Stimulated activated CD8-positive, alpha-beta memory T cell treated with anti-CD3 and anti-CD28 coated beads, Interleukin-7, amount 100 ng/mL, for 1 hour (primary cell): ENCODE measurements at places on chromosomes 11 and 22.

DNA sequence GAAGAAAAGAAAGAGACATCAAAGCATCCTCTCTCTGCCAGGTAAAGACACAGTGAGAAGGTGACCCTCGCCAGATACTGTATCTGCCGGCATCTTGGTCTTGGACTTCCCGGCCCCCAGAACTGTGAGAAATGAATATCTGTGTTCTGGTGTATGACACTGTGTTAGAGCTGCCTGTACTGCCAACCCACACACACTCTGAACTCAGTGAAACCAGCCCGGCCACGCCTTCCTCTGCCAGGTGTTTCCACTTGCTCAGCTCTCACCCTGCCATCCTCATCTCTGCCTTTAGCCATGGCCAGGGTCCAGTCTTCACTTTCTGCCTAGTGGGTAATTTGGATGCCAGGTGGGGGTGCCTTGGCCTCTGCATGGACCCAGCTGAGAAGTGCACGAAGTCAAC lies 24.0 kb downstream of the CBX7 start:
- no peak for DNase-seq

GRCh38 chr22:37270928-37271650 lies 11.2 kb upstream of the CYTH4 start:
- DNase-seq, result no peak

DNA sequence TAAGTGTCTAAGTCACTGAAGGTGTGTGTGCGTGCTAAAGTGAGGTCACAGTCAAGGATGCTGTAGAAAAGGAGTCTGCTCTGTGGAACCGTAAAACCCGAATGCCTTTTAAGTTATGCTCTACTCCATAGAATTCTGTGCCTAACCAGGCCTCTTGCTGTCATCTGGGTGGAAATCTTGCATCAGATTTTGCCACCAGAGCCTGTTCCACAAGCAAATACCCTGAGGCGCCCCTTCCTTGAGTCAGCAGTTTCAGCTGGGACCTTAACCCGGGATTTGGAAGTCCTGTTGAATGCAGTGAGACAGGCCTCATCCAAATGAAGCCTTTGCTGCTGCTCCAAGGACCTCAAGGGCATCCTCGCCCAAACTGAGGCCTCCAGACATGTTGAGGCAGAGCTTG lies 109.8 kb downstream of the WNT11 start:
- no peak for DNase-seq

GRCh38 chr11:114040706-114041211 lies 18.8 kb upstream of the ZBTB16 start:
- no peak for DNase-seq

- DNase-seq, result no peak
Observed at GRCh38 chr11:5188201-5188600, 12.3 kb downstream of the OR51V1 start.

DNA sequence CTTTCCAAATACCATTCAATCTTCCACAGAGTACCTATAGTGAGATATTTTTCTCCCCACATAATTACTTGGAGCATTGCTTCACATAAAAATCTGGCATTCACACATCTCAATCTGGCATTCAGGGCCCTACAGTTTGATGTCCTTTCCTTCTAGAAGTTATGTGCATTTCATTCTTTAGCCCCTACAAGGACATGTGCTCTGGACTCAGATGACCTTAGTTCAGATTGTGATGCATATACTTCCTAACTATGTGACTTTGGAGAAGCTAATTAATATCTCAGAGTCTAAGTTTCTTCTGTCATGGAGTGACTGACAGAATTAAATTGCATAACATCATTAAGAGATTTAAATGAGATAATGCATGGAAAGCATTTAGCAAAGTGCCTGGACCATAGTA lies 25.9 kb upstream of the PRSS23 start:
- DNase-seq, result no peak

DNA sequence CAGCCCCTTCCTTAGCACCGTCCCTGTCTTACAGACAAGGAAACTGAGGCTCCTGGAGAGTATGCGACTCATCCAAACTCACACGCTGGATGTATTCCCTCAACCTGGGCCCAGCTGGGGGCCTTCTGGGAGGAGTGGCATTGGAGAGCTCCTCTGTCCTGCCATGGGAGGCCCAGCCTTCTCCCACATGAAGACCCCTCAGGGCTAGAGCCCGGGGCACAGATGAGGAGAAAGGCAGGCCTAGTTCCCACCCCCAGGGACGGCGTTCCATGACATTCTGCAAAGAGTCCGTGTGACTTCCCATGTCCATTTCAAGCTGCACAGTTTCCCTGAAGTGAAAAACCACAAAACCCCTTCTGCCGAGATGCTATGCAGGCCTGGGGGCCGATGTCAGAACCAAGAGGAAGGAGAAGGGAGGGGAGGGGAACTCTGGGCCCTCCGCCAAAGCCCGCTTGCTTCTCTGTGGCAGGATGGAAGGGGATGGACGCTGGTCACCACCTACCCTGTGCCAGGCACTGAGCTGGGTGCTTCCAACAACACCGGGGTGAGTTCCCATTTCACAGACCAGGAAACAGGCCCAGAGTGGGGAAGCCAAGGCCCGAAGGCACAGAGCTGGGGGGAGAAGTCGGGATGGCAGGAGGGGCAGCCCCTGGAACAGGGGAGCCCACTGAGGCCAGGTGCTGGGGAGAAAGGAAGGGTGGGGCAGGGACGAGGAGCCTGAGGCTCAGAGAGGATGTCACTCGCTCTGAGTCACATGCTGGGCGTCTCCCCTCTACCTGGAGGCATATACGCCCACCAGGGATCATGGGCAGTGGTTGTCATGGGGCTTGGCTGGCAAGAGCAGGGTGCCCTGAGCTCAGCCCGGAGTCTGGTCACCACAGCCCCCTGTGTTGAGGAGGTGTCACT lies 15.7 kb downstream of the RAC2 start:
- no peak for DNase-seq

DNA sequence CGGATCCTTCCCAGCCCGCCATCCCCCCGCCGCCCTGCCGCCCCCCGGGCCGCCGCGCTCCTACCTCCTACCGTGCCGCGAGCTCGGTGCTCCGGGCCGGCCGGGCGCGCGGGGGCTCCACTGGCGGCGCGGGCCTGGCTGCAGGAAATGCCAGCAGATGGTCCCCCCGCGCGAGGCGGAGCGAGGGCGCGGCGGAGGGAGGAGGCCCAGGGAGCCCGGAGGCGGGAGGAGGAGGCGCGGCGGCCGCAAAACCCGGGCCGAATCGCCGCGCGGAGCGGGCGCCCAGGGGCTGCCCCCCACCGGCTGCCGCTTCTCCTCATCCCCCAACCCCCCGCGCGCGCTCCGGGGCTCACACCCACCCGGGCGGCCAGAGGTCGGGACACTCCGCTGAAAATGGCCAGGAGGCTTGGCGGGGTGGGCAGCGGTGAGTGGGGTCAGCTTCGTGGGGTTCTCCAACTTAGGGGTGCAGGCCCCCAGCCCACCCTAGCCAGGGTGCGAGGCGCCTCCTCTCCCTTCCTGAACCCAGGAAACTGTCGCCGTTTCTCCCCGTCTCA lies at the start of gene OSBPL5:
Gene OSBPL5 (minus strand): TSS at position 159 of the 554 bp plus-strand sequence. CDS start 36,162 bp downstream, outside the sequence.
- peak; percentile 28 for DNase-seq

DNA sequence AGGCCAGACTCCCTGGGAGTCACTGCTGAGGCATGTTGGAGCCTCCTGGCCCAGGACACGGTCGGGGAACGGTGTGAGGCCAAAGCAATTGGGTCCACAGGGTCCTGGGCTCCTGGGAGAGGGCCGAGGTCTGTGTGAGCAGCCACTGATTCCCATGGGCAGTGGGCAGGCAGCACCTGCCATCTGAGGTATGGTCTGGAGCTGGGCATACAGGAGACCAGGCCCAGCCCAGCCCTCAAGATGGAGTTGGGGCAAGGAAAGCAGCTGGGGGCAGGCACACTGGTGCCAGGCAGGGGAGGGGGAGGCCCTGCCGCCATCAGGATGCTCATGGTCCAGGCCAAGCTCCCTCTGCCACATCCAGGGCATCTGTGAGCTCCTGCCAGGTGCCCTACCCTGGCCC lies 32.2 kb upstream of the HMOX1 start:
- DNase-seq, result no peak

- no peak for DNase-seq
Observed at GRCh38 chr11:72349616-72350218, 84.6 kb downstream of the CLPB start.

- DNase-seq, result no peak
Observed at GRCh38 chr11:18253778-18254338, 5.4 kb upstream of the SAA2 start.

DNA sequence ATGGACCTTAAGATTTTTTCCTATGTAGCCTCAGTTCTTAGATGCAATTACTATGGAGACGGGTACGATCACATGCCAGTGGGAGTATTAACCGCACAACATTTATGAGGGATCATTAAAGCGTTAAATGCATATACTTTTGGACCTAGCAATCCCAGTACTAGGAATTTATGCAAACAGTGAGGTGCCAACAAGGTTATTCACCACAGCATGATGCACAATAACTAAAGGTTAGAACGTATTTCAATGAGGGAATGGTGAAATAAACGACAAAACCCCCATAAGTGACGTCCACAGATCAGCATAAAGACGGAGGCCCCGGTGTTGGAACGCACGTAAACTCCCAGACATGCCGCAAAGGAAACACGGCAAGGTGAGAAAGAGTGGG lies 539 bp downstream of the SIRT3 start:
- peak; percentile 36 for DNase-seq

DNA sequence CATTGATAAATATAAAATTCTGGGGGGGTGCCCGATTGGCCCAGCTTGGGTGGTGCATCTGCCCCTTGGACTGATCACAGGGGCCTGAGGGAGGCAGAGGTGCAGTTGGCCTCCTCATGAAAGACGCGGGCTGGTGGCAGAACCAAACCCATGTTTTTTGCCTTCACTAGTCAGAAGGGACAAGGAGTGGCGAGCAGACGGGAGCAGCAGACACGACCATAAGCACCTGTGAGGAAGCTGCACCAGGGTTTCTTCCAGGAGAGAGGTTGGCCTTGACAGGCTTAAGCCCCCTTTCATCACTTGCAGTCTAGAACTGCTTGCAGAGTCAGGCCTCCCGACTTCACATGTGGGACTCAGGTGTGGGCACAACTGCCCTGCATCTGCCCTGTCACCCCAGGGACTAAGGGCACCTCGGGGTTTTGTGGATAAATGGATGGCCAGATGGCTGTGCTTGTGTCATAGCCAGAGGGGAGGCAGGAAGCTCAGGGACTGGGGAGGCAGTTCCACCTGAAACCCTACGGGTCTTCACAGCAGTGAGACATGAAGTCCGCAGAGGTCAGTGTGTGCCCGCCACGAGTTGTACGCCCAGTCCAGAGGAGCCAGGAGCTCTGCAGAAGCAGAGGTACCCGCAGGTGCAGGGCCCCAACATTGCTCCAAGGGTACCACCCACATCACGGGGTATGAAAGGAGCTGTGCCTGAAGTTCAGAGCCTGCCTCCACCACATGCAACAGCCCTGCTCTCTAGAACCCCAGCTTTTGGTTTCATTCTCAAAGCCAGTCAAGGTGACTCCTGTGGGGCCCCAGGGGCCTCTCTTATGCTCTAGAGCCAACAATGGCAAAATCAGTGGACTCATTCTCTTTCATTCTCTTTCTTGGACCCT lies 18.2 kb upstream of the SYT13 start:
- no peak for DNase-seq

DNA sequence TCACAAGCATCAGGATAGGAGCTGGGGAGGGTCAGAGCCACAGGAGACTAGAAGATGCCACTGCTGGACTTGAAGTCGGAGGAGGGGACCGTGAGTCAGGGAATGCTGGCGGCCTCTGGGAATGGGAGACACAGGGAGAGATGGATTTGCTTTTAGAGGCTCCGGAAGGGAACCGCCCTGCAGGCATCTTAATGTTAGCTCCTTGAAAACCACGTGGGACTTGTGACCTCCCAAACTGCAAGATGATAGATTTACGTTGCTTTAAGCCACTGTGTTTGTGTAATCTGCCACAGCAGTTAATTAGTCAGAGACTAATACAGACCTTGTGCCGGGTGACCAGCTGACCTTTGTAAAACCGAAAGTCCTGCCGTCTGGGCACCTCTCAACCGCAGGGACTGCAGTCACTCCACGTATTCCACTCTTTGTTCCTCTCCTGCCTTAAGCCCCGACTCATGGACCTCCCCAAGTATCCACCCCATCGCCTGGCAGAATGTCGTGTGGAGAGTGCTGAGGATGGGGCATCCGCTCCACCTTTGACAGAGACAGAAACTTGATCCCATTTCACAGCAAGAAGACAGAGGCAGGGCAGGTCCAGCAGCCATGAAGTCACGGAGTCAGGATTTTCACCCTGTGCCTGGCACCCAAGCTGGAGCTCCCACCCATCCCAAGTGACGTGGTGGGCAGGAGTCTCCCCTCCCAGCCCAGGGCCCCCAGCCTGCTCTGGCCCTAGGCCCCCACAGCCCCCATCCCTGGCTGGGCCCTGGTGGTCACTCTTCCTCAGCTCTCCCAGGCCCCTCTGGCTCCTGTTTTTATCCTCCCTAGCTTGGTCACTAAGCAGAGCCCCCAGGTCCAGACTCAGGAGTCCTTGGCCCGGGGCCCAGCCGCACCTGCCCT lies 19.4 kb upstream of the CTSD start:
- no peak for DNase-seq

GRCh38 chr11:123228496-123229163 lies 33.6 kb upstream of the CLMP start:
- no peak for DNase-seq

DNA sequence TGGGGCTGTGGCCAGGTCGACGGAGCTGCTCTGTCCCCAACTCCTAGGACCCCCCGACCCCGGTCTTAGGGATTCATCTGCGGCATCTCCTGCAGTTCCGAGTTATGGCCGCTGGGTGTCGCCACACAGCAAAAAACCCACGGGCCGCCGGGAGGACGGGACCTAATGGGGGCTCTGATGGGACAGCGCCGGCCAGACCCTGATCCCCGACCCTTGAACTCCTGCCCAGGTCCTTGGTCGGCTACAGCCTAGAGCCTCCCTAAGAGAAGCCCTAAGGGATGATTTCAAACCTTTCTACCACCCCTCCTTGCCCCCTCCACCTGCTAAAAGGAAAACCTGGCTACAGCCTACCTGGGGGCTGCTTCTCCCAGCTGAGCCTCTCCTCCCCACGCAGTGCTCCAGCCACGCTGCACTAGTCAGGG lies 30.8 kb upstream of the LRRC10B start:
- DNase-seq, result peak; percentile 21

DNA sequence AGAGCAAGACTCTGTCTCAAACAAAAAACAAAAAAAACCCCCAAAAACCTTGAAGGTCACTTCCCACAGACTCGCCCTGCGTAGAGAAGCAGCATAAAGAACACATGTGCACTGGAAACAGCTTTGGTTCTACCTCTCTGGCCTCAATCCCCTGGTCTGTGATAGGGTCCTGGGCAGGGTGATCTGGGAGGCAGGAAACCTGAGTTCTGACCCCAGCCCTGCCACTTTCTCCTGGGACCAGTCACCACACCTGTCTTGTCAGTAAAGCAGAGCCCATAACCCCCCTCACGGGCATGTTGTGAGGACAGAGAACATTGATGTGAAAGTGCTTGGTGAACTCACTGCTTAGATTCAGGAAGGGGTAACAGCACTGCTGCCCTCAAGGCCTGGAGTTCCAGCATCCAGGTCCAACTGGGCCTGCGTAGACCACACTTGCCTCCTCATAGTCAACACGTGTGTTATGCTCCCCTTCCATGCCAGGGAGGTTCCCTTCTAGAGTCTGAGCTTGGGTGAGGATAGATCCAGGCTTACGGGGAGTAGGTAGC lies 11.4 kb downstream of the UCP2 start:
- no peak for DNase-seq
